A172 (cell line): ENCODE measurements at places on chromosomes 16 and 17.

- DNase-seq, result no peak
These were observed 76.0 kb downstream of the BANP start for GRCh38 chr16:88026964-88027938.

DNA sequence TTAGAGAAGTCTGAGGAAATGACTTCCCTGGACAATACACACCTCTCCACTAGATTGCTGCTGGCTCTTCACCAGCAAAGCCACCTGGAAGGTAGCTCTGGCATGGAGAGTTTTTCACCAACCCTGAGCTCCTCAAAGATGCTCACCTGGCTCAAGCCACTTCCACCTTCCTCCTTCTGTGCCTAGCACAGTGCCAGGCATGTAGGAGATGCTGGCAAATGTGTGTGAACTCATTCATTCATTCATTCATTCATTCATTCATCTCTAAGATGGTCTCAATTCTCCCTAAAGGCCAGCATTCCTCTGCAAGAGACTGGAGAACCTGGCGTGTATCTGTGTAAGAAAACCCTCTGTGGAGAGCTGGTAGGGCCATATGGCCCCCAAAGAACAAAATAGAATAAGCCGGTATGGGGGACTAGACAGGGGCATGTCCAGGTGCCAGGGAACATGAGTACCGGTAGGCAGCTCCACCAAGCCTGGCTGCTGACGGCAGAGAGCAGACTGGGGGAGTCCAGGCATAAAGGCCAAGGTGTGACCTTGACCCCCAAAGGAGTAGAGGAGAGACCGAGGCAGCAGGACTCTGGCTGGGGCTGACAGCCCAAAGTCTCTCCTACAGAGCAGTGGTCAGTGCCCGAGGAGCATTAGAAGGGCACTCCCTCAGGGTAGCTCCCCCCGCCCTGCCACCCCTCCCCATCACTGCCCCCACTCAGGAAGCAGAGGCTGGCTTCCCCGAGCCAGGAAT is 132.2 kb upstream of the TNRC6C start:
- DNase-seq, result no peak

- no peak for DNase-seq
These were observed 15.5 kb downstream of the DYNC1LI2 start for GRCh38 chr16:66735891-66736290.

- DNase-seq, result peak; percentile 51
These were observed 30.0 kb downstream of the TBC1D16 start for GRCh38 chr17:80005360-80006338.

GRCh38 chr17:42920106-42920900 is 19.7 kb downstream of the G6PC1 start:
- no peak for DNase-seq

DNA sequence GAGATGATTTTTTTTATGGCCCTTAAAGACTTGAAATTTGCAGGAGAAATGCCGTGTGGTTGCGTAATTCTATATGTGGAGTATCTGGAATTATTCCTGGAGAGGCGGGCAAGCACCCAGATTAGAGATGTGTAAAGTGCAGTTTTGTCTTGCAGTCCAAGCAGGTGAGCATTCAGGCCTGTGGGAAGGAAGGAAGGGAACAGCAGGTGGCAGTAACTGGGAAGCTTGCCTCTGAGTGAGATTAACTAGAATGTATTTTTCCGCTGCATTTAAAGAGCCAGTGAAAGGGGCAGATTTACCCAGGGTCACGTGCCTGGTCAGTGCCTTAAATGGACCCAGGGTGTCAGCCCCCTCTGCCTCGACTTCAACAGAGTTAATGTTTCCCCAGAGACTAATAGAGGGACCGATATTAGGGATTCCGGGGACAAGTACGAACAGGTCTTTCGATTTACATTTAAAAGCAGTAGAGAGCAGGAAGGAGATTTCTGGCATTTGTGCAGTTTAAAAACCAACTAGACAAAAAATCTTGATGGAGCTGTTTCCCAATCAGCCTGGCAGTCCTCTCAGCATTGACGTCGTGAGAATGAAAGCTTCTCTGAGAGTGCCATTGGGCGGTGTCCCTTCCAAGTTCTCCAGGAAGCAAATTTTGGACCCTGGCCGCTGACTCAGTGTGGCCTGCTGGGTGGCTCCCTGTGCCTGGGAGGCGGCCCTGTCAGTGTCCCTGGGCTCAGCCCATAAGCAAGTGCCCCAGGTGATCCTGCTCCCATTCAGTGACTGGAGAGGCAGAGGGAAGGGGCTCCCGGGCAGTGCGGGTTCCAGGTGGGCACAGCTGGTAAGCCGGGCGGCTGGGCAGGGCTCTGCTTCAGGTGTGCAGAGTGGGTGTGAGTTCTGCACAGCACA is 38.2 kb downstream of the KSR1 start:
- peak; percentile 49 for DNase-seq

DNA sequence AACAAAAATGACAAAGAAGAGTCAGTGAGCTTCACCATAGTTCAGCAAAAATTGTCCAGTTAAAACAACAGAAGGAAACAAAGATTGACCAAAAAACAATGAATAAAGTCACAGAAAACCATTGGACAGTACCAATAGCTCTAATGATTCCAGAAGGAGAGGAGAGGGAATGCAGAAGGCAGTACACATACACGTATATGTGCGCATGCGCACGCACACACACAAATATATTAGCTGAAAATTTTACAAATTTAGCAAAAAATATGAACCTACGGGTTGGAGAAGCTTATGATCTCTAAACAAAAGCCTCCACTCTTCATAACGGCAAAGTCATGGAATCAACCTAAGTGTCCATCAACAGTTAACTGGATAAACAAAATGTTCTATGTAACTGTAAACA is 120.3 kb upstream of the MON1B start:
- no peak for DNase-seq

DNA sequence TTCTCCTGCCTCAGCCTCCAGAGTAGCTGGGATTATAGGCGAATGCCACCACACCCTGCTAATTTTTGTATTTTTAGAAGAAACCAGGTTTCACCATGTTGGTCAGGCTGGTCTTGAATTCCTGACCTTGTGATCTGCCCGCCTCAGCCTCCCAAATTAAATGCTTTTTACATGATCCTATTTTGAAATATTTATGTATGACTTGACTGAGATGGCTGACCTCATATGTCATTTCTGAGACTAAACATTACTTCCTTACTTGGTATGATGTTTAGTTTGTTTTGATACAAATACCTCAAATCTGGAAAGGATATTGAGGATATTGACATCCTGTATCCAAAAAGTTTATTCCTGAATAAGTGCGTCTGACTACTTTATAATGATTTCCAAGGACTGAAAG is 11.9 kb downstream of the CALCOCO2 start:
- DNase-seq, result no peak

- no peak for DNase-seq
These were observed 392.5 kb downstream of the HS3ST3B1 start for GRCh38 chr17:14693382-14693781.

- DNase-seq, result no peak
These were observed 17.6 kb downstream of the EPOP start for GRCh38 chr17:38656959-38657823.

GRCh38 chr16:67397036-67397801 is 3.9 kb upstream of the TPPP3 start:
- DNase-seq, result no peak

GRCh38 chr16:67406111-67406971 is 9.9 kb downstream of the ZDHHC1 start:
- DNase-seq, result peak; percentile 74

DNA sequence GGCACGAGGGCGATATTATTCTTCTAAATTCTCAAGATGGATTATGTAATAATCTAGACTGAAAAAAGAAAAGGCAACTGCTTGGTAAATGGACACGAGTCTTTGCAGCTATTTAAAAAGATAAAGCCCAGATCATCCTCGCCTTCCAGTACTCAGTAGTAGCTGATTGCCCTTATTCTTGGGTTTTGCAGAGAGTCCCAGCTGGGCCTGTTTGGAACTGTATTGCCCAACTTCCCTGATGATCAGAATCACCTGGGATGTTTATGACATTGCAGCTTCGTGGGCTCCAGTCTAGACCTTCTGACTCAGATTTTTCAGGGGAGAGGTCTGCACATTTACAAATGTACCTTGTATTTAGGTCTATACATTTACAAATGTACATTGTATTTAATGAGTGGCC is 213.5 kb downstream of the RAB11FIP4 start:
- no peak for DNase-seq

DNA sequence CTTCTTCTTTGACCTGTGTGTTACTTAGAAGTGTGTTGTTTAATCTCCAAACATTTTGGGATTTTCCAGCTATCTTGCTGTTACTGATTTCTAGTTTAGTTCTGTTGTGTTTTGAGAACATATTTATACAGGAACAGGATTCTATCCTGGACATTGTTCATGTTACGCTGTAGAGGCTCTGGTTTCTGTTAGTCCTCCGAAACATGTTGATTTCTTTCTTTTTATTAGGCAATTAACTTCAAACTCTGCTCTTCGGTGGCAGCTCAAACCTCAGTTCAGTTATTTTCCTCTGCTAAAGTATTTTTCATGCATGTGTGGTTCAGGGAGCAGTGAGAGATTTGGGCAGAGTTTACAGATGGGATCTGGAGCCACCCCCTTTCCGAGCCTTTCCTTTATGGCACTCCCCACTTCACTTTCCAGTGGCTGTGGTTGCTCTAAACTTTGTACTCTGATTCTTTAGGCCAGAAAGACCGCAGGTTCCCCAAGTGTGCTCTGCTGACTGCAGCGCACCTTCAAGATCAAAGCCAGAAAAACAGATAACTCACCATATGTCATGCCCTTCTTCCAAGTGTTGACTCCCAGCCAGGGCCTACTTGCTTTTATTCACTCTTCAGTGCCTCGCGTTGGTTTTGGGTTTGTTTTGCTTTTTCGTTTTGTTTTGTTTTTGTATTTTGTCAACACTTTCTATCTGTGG is 77.6 kb upstream of the KSR1 start:
- no peak for DNase-seq

GRCh38 chr17:79113699-79114457 is 39.3 kb downstream of the ENGASE start:
- no peak for DNase-seq

GRCh38 chr16:52773026-52773425 is 226.1 kb upstream of the TOX3 start:
- no peak for DNase-seq

DNA sequence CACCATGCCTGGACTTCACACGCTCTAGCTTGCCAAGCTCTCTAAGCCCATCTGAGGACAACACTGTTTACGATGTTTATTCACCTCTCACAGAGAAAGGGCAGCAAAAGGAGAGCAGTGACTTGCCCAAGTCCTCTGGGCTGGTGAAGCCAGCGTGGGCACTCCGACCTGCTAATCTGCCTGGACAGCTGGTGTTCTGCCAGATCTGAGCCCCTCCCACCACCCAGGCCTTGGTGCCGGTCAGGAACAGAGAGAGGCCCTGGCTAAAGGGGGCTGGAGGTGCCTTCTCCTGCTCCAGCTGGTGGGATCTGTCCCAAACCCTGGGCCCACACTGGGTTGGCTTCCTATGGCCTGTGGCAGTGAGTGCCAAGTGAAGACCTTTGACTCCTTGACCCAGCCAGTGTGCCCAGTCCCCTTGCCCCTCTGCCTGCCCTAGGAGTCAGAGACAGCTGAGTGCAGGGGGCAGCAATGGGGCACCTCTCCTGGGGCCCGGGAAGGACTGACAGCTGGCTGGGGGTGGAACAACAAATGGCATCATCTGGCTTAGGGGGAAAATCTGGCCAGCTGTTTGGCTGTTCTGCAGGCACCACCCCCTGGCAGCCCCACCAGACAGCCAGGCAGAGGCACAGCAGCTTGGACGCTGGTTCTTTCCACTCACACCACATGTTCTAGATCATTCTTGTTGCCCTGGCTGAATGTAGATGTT is 1.8 kb upstream of the SLC4A1 start:
- no peak for DNase-seq

- no peak for DNase-seq
These were observed 14.7 kb downstream of the ALOX15 start for GRCh38 chr17:4626734-4627256.

DNA sequence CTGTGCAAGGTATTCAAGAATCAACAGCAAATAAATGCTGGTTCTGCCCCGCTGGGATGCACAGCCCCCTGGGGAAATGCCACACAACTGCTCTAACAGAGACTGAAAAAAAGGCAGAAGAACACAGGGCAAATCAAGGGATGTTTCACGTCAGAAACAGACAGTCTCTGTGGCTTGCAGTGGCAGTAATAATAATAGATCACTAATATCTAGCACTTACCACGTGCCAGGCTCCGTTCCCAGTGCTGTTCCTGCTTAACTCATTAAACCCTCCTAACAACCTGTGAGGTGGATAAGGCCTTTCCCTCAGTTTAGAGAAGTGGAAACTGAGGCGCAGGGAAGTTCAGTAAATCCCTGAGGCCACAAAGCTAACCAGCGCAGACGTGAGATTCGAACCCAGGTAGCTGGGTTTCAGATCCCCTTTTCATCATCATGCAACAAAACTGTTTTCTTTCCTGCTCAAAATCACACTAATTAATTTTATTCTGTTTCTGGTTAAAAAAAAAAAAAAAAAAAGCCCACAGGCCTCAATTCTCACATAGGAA is 36.7 kb downstream of the ARHGAP17 start:
- no peak for DNase-seq

DNA sequence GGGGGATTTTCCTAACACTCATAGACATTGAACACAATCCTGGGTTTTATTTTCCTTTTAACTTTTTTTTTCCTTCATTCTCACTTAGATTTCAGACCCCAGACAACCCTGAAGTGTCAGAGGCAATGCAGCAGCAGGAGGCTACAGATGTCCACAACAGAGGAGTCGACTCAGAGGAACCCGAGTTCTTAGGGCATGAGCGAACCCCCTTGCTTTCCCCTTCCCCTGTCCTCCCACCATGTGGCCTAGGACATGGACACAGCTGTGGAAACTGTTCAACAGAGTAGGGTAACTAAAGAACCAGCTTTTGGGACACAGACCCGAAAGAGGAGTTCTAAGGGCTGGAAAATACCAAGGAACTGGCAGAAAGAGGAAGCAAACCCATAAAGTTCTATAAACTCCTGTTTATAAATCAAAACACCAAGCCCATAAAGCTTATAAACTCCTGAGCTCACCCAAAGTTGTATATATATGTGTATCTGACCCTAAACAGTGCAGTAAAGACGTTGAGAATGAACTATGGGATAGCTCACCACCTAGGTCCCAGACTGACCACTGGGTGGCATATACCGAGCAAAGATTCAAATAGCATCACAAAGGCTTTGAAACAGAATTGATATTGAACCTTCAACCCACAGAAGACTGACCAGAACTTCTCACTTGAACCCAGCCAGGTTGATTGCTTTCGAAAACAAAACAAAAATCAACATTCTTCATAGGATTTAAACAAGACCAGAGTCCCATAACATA is 33.9 kb downstream of the CMTM4 start:
- DNase-seq, result peak; percentile 45

GRCh38 chr16:8182761-8183160 is 407.6 kb downstream of the TMEM114 start:
- no peak for DNase-seq

DNA sequence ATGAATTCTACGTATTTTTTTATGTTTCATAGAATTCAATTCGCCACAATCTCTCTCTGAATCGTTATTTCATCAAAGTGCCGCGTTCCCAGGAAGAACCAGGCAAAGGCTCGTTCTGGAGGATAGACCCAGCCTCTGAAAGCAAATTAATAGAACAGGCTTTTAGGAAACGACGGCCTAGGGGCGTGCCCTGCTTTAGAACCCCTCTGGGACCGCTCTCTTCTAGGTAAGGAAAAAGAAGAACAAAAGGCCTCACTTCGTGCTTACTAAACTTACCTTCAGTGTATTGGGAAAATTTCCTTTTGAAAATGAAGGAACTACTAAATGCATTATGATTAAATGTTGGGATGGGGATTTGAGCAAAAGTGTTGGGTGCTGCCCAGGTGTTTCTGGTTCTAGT is 63.2 kb downstream of the FOXK2 start:
- no peak for DNase-seq
